IMR-90 (cell line): ENCODE measurements at places on chromosomes 16 and 17. TPM values are rescaled to one million over a fixed set of nuclear protein-coding genes. Genes with fewer than 3 reads are reported as not detected.

The YBX2 gene
- not detected in 2 replicates for total RNA-seq

The NPIPA5 gene
- total RNA-seq: not detected in 2 replicates

GRCh38 chr17:265718-266117, 84.3 kb upstream of the DOC2B start:
- DNase-seq: no peak

DNA sequence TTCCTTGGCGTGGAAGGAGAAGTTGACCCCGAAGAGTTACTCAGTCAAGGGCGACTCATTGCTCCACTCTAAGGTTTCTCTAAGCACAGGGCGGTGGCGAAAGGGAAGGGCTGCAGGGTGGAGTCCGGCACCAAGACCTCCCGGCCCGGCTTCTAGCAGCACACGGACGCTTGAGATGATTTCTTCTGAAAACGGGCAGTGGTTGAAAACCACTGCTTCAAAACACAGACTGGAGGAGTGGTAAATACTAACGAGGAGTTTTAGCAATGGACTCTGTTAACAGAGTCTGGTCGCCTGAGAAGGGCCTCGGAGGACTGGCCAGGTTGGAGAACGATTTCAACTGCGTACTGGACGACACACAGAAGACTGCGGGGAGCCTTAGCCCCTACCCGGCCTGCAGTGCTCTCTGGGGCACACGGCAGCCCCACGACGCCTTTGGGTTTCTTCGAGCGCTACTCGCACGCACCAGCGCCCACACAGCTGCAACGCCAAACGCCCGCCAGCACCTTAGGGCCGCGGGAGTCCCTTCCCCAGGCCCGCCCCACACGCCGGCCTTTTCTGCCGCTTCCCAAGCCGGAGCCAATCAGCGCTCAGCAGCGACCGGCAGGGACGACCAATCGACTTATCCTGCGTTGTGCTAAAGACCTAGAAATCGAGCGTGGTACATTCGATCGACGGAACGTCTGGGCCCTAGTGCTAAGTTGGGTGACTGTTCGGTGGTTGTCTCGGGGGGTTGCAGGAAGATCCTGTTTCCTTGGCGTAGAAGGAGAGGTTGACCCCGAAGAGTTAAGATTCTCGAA, 14.4 kb upstream of the CA4 start:
- peak; percentile 90 for DNase-seq

DNA sequence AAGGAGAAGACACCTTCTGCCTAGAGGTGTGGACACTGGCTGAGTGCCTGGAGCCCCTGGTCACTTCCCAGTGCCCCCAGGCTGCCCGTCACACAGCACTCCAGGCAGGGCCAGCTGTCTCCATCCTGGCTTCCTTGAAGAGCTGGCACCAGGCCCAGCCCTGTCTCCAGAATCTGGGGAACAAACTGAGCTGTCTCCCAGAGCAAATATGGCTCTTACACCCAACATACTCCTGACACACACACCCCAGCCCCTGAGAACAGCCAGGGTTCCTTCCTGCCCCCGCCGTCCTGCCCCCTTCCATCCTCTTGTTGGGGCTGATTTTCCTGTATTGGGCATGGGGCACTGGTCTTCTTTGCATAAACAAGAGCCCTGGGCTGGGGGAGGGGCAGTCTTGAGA, 9.1 kb downstream of the NHERF1 start:
- no peak for DNase-seq

- DNase-seq: peak; percentile 99
Observed at GRCh38 chr17:21286066-21286770, 1.7 kb downstream of the MAP2K3 start.

The VAT1L gene
- total RNA-seq: 18.1 and 18.5 TPM in 2 replicates

- DNase-seq: peak; percentile 35
Observed at GRCh38 chr17:43940630-43941029, 1.6 kb downstream of the PPY start.

DNA sequence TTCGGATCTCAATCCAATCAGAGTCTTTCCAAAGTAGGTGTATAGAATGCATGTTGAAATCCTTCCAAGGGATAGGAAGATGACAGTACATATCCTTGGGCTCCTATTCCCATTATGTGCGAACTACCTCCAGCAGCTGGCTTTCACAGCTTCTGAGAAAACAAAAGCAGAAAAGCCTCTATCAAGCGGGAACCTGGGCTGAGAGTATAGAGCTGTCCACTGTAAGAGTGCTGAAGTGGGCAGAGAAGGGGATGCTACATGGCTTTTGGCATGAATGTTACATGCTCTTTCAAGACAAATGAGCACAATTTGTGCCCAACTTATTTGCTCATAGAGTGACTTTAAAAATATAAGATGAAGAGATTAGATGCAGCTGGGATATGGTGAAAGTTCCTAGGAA, 993.5 kb downstream of the CDH8 start:
- DNase-seq: no peak

The NLRP1 gene
- 134 and 172 TPM in 2 replicates for total RNA-seq

GRCh38 chr16:13561291-13562070, 358.5 kb upstream of the ERCC4 start:
- DNase-seq: no peak

DNA sequence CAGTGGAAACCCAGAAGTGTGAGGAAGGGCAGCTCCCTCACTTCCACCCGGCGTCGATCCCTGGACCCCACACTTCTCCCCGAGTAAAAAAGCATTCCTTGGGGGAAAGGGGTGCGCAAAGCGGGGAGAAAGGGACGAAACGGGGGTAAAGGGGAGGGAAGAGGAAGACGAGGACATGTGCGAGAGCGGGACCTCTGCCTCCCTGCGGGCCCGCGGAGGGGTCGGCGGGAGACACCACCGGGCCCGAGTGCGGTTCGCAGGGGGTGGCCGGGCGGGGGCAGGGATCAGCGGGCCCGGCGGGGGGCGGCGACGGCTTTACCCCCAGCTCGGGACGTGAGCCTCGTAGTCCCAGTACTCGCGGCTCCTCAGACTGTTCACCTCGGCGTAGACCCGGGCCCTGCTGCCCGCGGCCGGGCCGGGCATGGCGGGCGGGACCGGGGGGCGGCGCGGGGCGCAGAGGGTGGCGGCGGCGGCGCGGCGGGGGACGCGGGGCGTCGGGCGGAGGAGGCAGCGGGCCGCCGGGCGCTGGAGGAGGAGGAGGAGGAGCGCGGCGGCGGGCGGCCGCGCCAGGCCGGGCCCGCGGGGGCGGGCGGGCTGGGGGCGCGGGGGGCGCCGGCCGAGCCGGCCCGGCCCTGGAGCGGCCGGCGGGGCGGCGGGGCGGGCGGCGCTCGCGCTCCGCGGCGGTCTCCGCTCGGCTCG, 443 bp downstream of the CSNK2A2 start:
- no peak for DNase-seq

DNA sequence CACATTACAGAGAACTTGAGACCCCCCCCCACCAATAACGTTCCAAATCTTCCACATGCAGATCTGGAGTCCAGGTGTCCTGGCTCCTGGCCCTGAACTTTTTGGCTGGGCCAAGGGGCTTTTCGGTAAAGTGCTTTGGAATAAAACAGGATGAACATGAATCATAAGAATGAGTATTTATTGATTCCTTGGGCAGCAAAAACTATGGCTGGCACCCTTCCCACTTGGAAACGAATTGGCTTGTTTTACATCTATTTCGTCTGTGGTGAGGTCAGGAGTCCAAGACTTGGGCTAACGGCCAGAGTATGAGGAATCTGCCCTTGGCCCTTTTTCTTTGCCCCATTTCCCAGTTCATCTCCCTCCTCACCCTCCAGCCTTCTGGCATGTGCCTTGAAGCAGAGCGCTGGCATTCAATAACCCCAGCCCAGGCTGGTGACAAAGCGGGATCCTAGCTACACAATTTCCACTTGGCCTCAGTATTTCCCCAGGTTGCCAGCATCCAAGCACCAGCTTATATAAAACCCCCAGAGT, 4.1 kb upstream of the UBTF start:
- peak; percentile 65 for DNase-seq

DNA sequence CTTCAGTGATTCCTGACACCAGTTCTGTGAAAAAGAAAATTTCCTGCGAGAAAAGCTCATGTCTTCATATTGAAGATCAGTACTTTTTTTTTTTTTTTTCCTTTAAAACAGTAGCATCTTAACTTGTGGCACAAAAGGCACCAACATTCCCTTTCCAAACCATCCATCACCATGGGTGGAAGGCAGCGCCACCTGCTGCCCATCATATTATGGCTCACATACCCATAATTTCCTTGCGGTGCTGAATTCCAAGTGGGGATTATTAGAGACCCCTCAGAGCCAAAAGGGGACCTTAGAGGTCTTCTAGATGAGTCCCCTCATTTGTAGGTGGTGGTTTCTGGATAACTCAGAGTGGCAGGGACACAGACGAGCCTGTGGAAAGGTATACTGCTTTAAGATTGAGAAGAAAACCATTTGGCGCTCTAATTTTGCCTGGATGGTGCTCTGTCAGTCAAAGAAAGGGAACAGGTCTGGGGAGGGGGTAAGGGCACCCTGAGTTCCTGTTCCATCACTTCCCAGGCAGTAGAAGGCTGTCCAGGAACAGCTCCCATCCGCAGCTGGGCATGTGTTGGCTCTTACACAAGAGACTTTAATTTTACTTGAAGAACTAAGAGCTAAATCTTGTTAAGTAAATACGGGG, 7.9 kb upstream of the SOST start:
- peak; percentile 51 for DNase-seq

DNA sequence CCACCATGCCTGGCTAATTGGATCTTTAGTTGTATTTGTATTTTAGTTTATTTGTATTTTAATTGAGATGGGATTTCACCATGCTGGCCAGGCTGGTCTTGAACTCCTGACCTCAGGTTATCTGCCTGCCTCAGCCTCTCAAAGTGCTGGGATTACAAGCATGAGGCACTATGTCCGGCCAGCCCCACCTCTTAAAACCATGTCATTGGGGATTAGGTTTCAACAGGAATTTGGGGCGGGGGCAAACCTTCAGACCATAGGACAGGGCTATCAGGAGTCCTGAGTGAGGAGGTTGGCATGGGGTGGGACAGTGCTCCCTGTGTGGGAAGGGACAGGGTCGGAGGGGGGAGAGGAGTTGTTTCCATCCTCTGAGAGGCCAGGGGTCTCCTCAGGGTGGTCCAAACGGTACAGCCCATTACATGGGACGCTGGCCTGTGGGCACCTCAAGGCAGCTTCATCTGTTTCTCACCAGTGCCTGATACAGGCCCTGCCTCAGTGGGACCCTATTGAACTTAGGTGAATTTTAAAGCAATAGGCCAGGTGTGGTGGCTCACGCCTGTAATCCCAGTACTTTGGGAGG, 21.6 kb downstream of the GAA start:
- no peak for DNase-seq

The FNDC8 gene
- total RNA-seq: not detected in 2 replicates

The PRSS27 gene
- under 0.01 TPM in 2 replicates for total RNA-seq

DNA sequence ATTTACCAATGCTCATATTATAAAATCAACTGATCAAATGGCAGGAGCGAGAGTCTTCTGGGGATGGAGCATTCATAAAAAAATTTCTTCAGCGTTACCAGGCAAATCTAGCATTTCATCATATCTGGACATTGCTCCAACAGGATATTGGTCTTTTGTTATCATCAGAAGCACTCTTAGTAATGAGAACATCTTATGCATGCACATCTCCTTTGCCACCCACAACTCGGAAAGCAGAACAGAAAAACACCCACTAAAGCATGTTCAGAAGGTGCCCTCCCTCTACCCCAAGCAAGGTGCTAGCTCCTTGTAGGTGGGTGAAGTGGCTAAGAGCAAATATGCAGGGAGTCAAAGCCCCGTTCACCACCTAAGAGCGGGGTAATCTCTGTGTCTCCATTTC, 18.9 kb downstream of the ARHGAP17 start:
- no peak for DNase-seq

GRCh38 chr16:87705771-87706277, 60.0 kb downstream of the KLHDC4 start:
- no peak for DNase-seq

The ZNF689 gene
- 1.9 and 2.7 TPM in 2 replicates for total RNA-seq

DNA sequence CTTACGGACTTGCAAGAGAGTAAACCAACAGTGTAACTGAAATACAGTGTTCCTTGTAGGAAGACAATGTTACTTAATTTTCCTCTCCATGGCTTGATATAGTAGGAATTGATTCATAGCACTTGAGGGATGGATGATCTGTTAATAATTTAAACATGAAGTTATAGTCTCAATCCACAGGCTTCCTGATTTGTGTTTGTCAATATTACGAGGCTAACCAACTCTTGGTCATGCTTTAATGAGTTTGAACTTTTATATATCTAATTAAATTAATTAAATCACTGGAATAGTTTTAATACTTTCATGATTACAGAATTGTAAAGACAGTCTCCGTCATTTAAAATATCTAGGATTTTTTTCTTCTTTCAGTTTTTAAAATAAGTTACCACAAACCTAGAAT, 112.0 kb upstream of the HAS3 start:
- DNase-seq: no peak

- DNase-seq: no peak
Observed at GRCh38 chr17:82389379-82389778, 17.8 kb downstream of the UTS2R start.

DNA sequence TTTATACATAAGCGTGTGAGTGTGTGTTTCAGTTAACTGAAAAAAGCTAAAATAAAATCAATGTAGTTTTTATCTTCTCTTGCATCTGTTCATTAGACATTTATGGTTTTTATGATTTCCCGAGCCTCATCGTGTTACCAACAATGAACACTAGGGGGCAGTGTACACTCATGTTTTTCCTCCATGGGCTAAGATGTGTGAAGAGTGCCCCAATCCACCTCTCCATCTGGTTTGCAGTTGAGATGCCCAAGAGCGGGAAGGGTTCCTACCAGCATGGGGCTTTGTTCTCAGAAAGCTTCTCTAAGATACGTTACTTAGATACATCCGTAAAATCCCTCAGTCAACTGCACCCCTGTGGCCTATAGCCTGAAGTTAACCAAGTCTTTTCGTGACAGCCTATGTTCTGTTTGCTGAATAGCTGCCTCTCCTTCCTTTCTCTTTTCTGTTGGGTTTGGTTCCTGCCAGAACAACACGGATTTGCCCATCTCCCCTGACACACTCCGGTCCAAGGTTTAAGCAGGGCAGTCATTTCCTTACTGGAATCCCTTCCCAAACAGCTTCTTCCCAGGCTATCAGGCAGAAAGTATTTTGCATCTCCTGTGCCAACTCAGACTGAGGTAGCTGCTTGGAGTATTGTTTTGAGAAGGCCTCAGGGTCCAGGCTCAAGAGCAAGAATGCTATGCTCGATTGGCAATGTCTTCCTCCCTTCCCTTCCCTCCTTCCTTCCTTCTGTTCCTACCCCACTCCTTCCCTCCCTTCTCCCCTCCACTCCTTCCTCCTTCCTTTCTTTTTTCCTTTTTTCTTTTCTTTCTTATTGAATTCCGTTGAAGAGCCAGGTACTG, 12.9 kb upstream of the ELAC2 start:
- DNase-seq: peak; percentile 50

The PRM1 gene
- not detected in 2 replicates for total RNA-seq

GRCh38 chr16:85592700-85593493, 20.2 kb upstream of the GSE1 start:
- DNase-seq: peak; percentile 59

The ACE gene
- total RNA-seq: 1.4 TPM in 2 replicates
